ENCODE measurements at places on chromosomes 16 and 17. TPM values are rescaled to one million over a fixed set of nuclear protein-coding genes. Genes with fewer than 3 reads are reported as not detected.

Gene STX4
- 66.8 TPM for polyA plus RNA-seq

Gene SLC46A1
- 5.3 TPM for polyA plus RNA-seq

Gene CACNG5
- polyA plus RNA-seq, result 0.12 TPM

Gene FAM117A
- polyA plus RNA-seq, result 7.7 TPM
